ENCODE measurements at places on chromosomes 6 and 20. TPM values are rescaled to one million over a fixed set of nuclear protein-coding genes. Genes with fewer than 3 reads are reported as not detected.

GRCh38 chr20:9439806-9440205 lies 74.6 kb upstream of the LAMP5 start:
- peak; percentile 10 for DNase-seq

- DNase-seq = peak; percentile 53
Observed at GRCh38 chr6:131136021-131136786, 937 bp downstream of the AKAP7 start.

- no peak for DNase-seq
Observed at GRCh38 chr20:35603695-35604448, 11.8 kb upstream of the SPAG4 start.

DNA sequence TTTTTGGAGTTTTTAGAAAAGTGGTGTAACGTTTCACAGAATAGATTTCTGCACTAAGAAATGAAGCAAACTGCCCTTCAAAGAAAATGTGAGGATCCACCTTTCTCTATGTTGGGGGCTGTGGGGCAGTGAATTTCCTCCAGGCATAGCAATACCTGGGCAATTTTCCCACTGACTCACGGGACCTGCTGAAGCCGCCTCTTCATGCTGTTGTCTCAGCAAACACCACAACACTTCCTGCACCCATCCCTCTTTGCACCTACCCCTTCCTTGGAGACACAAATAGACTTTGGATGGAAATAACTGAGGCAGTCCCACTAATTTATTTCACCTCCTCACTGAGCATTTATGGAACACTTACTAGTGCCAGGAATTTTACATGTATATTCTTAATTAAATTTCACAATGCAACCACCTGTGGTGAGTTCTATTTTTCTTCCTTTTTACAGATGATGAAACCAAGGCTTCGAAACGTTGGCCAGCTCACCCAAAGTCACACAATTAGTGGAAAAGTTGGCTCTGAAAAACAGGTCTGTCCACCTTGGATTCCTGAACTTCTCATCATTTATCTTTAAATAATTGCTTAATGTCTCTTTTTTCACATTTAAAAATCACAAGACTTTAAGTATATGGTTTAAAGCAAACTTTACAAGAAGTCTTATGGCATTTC lies 17.2 kb upstream of the ADGRF1 start:
- DNase-seq = no peak

GRCh38 chr20:25090492-25091429 lies 8.8 kb upstream of the VSX1 start:
- DNase-seq = no peak

Gene COL20A1
- not detected for total RNA-seq

DNA sequence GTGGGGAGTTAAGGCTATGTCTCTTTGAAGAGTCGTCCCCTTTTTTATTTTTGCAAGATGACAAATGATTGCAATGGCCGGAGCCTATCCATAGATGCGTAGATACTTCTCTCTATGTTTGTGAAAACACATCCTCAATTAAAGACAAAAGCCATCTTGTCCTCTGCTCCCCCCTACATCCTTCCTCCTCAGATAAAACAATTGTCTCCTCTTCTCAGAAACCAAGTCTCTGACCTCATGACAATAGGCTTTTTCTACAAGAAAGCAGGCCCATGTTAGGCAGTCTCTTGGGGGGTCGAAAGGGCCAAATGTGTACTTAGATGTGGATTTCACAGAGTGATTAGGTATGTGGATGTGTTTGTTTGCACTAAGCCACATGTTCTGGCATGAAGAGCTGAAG lies 51.1 kb upstream of the SSTR4 start:
- DNase-seq = no peak

DNA sequence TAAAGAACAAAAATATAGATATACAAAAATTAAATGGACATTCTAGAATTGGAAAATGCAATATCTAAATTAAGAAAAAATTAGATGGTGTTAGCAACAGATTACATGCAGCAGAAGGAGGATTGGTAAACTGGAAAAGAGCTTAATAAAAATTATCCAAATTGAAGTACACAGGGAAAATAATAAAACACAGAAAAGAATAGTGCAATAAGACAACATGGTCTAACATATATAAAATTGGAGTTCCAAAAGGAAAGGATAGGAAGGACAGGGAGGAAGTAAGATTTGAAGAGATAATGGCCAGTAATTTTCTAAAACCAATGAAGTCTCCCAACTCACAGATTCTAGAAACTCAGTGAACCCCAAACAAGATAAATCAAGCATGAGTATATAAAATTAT lies 194.5 kb downstream of the TBX18 start:
- DNase-seq = no peak

GRCh38 chr6:33372526-33373123 lies 19.0 kb upstream of the KIFC1 start:
- DNase-seq = no peak

Gene FERMT1
- total RNA-seq = 6.4 TPM

Gene PLG
- not detected for total RNA-seq

DNA sequence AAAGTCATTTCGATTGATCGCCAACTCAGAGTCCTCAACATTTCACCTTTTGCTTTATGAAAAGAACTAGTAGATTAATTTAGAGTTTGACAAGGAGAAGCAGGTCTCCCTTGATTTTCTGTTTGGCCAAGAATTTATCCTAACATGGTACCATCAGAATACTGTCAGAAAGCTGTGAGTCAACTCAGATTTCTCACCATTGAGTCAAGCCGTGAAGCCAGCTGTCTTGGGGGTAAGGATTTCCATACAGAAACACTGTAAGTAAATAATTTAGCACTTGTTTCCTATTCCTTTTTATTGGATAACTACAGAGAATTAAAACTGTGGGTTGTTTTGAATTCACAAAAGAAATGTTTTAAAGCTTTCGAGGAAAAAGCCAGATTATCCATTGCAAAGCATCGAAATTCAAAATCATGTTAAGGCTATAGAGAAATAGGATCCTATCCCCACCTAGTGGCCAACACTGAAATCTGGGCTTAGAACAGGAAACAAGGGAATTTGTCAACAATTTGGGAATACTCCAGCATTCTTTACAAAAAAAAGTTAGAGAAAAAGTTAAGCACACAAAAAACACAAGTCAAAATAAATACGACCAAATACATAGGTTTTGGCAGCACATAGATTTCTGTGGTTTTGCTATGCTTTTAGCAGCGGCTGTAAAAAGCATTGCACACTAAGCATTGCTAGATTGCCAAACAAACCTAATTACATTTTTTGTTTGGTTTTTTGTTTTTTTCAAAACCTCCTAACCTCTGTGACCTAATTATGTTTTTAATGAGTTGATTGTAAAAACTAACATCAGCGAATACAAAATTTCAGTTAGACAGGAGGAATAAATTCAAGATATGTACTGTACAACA lies 44.2 kb downstream of the COL11A2 start:
- DNase-seq = peak; percentile 55

- DNase-seq = no peak
Observed at GRCh38 chr6:8526624-8527023, 91.3 kb upstream of the SLC35B3 start.

DNA sequence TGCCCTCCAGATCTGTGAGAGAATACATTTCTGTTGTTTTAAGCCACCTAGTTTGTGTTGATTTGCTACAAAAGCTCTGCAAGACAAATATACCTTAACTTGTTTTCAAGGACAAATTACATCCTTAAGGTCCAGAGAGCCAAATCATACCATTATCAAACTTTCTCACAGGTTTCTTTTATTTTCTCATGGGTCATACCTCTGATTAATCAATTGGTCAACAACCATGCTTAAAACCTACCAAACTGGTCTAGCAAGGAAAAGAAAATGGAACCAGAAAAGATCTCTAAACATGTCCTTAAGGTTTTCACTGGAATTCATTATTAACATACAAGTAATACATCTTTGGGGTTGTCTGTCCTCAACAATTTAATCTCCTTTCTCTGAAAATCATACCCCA lies 535.0 kb downstream of the CD83 start:
- DNase-seq = no peak

DNA sequence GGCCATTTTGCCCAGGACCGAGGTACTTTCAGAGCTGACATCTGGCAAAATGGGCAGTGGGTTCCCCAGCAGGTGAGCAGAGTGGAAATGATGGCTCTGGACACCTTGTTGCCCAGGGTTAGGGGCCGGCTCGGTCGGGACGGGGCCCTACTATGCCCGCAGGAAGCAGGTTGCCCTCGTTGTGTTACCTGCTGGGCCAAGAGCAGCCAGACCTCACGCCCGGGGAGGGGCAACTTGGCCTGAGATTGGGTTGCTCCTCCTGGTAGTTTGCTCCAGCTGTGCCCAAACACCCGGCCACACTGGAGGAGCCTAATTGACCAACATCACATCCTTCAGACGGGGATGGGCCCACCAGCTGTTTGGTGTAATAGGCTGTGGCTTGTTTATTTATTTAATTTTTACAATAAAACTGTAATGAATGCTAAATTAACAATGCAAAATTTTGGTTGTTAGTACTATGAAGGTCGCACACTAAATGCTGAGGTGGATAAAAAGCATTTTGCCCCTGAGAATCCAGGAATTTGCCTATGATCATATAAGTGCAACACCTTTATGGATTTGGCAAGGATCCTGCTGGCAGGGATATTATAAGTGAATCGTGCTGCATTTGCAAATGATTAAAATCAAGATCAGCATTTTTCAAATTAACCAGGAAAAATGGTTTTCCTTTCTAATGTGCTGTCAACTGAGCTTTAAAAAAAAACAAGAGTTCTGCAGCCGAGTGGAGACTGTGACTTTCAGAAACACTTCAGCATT lies 26.6 kb upstream of the PCMTD2 start:
- no peak for DNase-seq
